Sigmoid colon (tissue), 7 donors: ENCODE measurements at places on chromosomes 1 and 21.

- DNase-seq = no peak
Measured at GRCh38 chr1:76891931-76892622, 24.8 kb downstream of the ST6GALNAC5 start.

DNA sequence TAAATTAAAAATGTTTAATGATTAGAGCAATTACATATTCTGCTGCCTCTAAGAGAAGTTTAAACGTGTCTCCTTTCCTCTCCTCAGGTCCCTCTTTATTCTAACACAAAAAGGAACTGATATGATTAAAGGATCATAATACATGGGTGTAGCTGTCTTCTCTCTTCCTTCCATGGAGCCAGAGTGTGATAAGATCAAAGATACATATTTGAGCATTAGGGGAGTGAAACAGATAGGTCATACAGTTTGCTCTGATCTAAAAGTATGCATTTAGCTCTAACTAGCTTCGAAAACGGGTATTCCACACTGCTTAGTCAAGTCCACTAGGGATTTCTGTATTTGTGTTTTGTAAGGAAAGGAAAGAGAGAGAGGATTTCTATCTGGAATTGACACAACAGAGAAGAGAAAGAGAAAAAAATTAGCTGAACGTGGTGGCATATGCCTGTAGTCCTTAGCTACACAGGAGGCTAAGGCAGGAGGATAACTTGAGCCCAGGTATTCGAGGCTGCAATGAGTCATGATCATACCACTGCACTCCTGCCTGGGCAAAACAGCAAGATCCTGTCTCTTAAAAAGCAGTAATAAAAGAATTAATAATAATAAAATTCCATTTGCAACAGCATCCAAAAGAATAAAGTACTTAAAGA, 63.1 kb downstream of the CDC42BPA start:
- no peak for DNase-seq

GRCh38 chr1:172638885-172639831, 19.7 kb upstream of the FASLG start:
- no peak for DNase-seq

GRCh38 chr1:105865546-105865945, 1190.9 kb upstream of the PRMT6 start:
- DNase-seq = no peak

GRCh38 chr1:197614916-197615692, 160.2 kb downstream of the DENND1B start:
- DNase-seq = no peak
